Stimulated activated CD4-positive, alpha-beta T cell treated with anti-CD3 and anti-CD28 coated beads, Interleukin-4, amount 100 ng/mL, for 4 hours (primary cell): ENCODE measurements at places on chromosomes 11 and 22.

DNA sequence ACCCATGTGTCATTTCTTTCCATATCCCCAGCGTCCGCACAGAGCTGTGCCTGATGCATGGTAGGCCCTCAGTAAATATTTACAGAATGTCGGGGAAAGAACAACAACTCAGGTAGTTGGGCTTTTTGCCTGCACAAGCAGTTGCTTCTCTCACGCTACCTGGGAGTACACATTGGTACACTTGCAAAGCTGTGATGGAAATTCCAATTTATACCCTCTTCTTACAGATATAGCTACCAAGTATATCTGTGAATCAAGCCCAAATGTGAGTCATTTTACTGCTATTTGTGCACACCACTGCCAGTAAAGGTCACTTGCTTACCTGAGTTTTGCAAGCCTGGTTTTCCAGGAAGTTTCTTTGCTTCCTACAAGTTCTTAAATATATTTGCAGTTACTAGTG, 333.0 kb upstream of the NARS2 start:
- no peak for DNase-seq

DNA sequence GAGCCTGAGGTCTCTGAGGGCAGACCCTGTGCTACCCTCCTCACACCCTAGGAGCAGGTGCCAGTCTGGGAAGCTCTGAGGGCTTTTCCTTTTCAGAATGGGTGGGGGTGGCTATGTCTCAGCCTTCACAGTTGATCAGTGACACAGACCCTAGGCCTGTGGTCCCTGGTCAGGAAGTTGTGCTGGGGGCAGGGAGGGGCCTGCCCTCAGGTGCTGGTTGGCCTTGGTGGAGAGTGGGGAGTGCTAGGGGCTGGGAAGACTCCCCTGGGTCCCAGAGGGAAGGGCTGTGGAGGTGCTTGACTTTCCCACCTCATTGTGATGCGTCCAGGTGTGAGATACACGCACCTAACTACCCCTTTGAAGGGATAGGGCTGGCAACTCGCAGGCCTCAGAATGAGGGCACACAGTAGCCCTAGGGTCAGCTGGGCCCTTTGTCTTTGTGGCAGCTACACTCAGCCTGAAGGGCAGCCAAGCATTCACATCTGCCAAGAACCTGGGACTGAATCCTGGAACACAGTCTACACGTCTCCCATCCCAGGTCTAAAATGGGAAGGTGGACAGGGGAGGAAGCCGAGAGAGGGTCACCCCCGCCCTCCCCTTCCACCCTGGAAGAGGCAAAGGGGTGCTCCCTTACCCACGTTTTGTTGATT, 31.2 kb upstream of the ATXN10 start:
- no peak for DNase-seq

GRCh38 chr11:69238573-69239351, 55.2 kb upstream of the MYEOV start:
- no peak for DNase-seq

DNA sequence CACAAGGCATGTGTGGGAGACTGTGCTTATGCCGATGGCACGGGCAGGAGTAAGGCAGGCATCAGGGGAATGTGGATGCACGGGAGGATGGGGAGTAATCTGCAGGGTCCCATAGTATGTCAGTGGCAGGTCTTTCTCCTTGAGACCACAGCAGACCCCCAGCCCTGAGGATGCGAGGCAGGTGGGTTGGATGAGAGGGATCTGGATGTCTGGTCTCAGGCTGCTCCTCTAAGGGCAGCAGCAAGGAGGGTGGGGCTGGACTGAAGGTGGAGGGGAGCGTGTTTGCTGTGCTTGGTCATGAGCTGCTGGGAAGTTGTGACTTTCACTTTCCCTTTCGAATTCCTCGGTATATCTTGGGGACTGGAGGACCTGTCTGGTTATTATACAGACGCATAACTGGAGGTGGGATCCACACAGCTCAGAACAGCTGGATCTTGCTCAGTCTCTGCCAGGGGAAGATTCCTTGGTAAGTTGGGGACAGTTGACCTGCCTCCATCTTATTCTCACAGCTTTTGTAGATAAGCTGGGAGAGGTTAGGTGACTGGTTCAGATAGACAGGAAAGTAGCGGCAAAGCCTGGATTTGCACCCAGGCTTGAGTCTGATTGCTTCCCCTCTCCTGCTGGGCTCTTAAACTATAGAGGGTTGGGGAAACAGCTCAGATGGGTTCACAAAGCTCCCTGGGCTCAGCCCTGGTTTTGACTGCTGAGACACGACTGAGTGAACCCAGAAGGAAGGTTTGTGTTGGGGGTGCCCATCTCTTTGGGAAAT, at the start of gene APOL1:
APOL1 (plus strand) TSS at position 380 of the 769 bp plus-strand sequence. CDS start 1,823 bp downstream, outside the sequence.
- no peak for DNase-seq

DNA sequence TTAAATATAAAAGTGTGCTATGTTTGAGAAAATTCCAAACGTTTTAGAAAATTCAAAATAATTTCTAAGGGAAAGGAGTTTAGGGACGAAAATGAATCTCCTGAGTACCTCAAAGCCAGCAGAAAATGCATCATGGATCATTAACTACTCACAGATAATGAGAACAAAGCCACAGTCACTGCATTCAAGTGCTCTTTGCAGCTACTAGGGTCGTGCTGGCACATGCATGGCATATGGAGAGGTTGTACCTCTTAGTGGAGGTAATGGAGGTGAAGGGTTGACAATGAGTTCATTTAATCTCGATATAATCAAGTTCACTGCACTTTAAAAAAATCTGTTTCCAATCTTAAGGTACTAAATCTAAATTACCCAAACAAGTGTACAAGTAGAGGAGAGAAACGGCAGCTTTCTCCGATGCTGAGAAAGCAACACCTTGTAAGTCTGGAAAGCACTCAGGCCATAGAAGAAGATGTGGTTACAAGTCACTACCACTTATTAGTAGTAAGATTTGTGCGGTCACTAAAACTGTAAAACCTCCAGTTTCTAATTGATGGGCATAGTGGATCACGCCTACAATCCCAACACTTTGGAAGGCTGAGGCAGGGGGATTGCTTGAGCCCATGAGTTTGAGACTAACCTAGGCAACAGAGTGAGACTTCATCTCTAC, 261.1 kb upstream of the ANO3 start:
- DNase-seq = no peak

DNA sequence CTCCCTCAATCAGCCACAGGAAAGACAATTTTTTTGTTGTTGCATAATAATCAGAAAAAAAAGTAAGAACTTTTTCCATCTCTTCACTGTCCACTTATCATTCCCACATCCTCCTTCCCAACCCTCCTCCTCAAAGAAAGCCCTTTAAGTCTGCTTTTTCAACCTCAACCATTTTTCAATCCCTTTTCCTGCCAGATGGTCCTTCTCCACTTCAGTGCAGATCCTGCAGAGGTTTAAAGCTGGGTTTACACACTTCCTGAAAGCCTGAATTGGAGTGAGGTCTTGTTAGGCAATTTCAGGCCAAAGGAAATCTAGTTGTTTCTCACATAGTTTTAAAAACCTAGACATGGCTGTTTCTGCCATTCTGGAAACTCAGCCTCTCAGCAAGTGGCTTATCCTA, 78.3 kb downstream of the RPL27A start:
- no peak for DNase-seq

GRCh38 chr11:70616938-70617654, 218.8 kb downstream of the CTTN start:
- DNase-seq = no peak

DNA sequence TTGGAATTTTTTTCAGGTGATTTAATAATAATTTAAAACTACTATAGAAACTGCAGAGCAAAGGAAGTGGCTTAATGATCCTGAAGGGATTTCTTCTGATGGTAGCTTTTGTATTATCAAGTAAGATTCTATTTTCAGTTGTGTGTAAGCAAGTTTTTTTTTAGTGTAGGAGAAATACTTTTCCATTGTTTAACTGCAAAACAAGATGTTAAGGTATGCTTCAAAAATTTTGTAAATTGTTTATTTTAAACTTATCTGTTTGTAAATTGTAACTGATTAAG, 3.4 kb downstream of the MALAT1 start:
- DNase-seq = no peak

- DNase-seq = no peak
Observed at GRCh38 chr22:42076764-42077485, 2.6 kb upstream of the SMDT1 start.

GRCh38 chr11:45365961-45366618, 79.9 kb upstream of the SYT13 start:
- no peak for DNase-seq

- DNase-seq = no peak
Observed at GRCh38 chr11:33564856-33565453, 135.7 kb downstream of the C11orf91 start.

GRCh38 chr22:32882774-32883530, 81.4 kb downstream of the TIMP3 start:
- DNase-seq = no peak

- no peak for DNase-seq
Observed at GRCh38 chr22:25697181-25697664, 44.8 kb upstream of the MYO18B start.

DNA sequence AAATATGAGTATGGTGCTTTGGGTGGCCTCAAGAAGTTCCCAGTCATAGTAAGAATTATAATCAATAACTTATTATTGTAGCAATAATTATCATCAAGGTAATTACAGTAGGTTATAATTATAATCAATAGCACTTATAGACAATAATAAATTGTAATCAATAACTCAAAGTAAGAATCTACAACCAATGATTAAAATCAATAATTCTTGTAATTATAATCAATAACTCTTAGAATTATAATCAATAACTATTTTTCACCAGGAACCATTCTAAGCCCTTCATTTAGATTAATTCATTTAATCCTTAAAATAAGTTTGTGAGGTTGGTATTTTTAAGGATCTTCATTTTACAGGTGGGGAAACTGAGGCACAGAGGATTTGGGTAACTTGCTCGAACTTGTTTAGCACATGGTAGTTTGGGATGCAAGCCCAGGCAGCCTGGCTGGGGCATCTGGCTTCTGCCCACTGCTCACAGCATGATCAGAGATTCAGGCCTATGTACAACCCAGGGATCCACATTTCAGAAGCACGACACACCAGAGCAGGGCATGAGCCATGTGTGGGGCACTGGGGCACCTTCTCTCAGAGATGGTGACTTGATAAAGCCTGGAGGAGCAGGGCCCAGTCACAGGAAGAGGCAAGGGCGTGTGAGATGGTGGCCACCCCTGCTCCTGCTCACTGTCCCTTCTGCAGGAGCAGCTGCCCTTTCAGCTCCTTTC, 46.6 kb downstream of the SLC1A2 start:
- DNase-seq = no peak

- DNase-seq = no peak
Observed at GRCh38 chr22:38783095-38783615, 10.8 kb downstream of the DNAL4 start.

DNA sequence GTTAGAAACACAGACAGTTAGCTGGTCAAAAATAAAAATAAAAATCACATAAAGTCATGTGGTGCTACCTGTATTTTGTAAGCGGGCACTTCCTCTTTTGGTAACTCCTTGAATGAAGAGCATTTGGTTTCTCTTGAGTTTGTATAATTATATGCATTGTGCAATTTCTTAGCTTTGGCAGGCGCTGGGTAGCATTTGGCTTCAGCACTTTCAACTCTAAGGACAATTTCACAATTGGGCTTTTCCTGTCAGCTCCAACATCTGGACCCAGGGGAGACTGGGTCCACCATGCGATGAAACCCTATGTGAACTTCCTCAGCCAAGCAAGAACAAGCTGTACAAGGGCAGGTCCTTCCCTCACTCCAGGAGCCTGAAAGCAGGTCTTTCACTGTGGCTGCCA, 169.1 kb downstream of the RRAS2 start:
- DNase-seq = no peak

DNA sequence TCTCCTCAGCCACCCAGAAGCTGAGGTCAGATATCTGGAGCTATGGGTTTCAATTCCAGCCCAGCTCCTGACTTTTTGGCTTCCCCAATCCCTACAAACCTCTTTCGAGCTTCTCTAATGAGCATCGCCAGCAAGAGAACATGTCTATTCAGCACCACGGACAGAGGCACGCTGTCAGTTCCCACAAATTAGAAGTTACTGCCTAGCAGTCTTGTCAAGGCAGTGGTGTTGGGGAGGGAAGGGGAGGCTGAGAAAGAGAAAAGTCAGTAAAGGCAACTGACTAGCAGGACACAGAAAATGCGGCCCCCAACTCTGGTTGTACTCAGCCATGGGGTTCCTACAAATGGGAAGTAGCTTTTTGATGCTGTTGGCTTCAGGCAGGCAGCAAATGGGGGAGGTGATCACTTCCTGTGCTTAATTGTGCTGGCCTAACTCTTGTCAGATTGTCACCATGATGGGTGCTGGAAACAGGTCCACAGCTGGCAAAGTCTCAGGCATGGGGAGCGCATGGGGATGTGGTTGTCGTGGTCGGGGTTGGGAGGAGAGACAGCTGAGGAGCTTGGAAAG, 205.9 kb downstream of the ST3GAL4 start:
- peak; percentile 6 for DNase-seq

- DNase-seq = no peak
Observed at GRCh38 chr11:62721994-62722393, 5.3 kb downstream of the HNRNPUL2 start.

DNA sequence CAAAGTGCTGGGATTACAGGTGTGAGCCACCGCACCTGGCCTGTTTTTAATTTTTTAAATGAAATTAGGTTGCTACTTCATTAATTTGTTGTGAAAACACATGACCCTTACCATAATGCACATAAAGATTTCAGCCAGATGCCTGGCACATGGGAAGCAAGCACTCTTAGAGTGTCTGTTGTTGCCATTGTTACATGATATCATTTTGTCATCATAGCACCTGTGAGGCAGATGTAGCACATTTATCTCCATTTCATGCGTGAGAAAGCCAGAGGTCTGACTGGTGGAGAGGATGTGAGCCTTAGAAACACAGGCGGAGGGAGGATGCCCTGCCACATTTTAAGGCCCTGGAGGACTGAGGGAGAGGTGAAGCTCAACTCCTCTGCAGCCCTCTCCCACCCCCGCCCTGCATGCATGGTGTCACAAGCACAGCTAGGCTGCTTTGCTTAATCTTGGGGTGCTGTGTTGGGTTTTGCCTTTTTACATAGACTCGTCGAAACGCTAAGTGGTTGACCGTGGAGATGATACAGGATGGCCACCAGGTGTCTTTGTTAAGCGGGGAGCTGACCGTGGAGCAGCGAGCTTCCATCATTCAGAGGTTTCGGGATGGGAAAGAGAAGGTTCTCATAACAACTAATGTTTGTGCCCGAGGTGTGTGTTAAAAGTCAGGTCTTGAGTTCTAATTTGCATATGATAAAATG, 14.0 kb downstream of the DDX25 start:
- no peak for DNase-seq

- no peak for DNase-seq
Observed at GRCh38 chr11:28104984-28105383, 3.0 kb downstream of the KIF18A start.

- DNase-seq = no peak
Observed at GRCh38 chr11:108620958-108621772, 27.6 kb upstream of the EXPH5 start.
